HFFc6 (cell line): ENCODE measurements at places on chromosomes 3 and 15. TPM values are rescaled to one million over a fixed set of nuclear protein-coding genes. Genes with fewer than 3 reads are reported as not detected.

The LRRC15 gene
- 126 to 188 TPM (median 134 TPM) in 3 replicates for total RNA-seq

- H3K27ac ChIP-seq = no peak overlapping the region
- H3K4me3 ChIP-seq = no peak overlapping the region
- H3K27me3 ChIP-seq = peaks cover 20% of the 10 kb centered on the region
- DNase-seq = peak; percentile 53
These were observed 90.2 kb upstream of the LMOD3 start for GRCh38 chr3:69212411-69213160.

The CHRNA3 gene
- total RNA-seq = not detected in 3 replicates

- peak; percentile 41 for DNase-seq
- peaks cover 52% of the 10 kb centered on the region for H3K4me1 ChIP-seq
- H3K27ac ChIP-seq = peak overlapping the region; percentile 96; the same call in 1 of the 2 replicates
These were observed 4.0 kb downstream of the AP2M1 start for GRCh38 chr3:184178521-184179138.
